ENCODE measurements at places on chromosomes 16 and 17.
A peak's percentile ranks its signal among the peaks of the same experiment; 100 is the strongest.

- DNase-seq, result no peak
Observed at GRCh38 chr17:82103553-82104451, 5.8 kb upstream of the FASN start.

GRCh38 chr16:8936421-8936820 is 27.3 kb downstream of the USP7 start:
- peak; percentile 81 for DNase-seq

GRCh38 chr17:72311004-72311403 is 190.2 kb downstream of the SOX9 start:
- DNase-seq, result no peak

GRCh38 chr17:71067669-71068407 is 898.5 kb downstream of the KCNJ2 start:
- no peak for DNase-seq

DNA sequence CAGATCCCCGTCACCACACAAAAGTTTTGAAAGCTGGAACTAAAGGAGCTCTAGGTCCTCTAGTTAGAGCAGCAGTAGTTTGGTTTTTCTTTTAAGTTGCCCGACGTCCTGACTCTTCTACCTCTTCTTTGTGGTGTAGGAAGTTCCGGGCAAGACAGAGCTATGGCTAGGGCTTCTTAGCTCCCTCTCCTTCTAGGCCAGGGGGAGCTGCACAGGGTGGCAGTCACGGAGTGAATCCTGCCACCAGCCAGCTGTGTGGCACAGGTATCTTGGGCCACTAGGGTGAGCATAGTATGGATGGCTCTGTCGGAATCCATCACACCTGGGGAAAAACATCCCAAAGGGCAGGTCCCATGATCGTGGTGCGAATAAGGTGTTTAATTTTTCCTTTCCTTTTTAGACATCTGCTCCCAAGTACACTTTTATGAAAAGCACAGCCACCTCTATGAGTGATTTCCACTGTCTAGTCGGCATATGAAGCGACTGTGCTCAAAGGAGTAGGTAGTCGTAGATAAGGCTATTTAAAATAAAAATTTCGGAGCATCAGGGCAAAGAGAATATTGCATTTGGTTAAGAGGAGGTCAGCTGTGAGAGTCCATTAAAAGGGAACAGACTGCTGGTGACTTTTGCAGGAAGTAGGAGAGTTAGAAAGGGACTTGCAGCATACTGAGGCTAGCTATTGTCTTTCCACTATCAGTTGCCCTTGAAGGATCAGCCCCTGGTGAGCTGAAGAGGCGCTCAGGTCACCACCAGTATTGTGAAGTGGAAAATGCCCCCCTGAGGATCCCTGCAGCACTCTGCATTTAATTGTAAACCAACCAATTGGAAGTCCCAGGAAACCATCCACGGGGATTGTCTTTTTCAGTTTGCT is 2.1 kb downstream of the PRKCA start:
- peak; percentile 17 for DNase-seq

GRCh38 chr17:29357821-29358232 is 32.3 kb upstream of the TAOK1 start:
- no peak for DNase-seq

DNA sequence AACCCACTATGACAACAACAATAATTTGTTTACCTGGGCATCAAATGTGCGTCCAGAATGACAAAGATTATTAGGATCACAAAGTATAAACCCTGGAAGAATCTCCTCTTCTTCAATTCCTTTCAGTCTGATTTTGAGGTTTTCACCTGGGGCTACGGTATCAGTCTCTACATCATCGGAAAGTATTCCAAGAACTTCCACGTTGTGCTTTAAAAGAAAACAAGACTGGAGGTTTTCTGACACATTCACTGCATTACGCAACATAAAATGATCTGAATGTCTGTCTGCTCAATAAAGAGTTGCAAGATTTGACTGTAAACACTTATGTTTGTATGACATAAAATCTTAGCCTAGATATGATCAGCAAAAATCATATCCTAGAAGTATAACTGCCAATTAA is 26.0 kb upstream of the RSL1D1 start:
- no peak for DNase-seq

DNA sequence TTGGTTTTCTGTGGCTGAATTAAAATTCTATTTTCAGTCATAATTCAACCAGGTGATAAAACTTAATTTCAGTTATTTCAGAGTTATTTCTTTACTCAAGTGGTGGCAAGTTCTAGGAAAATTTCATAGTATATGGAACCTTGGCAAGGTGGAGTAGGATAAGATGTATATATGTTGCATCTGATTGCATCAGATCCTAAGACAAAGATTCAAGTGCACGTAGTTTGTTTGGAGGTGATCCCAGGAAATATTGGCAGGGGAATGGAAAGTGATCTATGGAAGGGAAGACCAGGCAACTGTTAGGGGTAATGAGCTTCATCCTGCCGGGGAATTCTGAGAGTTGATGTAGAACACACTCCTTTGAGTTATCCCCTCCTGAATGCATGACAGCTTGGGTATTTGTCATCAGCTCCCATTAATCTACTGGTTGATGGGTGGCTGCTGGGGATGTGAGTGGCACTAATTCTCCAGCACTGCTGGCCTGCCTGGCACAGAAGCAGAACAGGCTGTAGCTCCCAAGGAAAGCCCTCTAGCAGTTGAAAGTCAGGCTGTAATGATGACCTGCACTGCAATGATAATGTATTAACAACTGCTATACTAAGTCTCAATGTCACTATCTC is 52.2 kb upstream of the TOM1L1 start:
- no peak for DNase-seq

GRCh38 chr17:13725288-13725990 is 123.7 kb upstream of the HS3ST3A1 start:
- no peak for DNase-seq
